ENCODE measurements at places on chromosomes 5 and 9.
A peak's percentile ranks its signal among the peaks of the same experiment; 100 is the strongest.

DNA sequence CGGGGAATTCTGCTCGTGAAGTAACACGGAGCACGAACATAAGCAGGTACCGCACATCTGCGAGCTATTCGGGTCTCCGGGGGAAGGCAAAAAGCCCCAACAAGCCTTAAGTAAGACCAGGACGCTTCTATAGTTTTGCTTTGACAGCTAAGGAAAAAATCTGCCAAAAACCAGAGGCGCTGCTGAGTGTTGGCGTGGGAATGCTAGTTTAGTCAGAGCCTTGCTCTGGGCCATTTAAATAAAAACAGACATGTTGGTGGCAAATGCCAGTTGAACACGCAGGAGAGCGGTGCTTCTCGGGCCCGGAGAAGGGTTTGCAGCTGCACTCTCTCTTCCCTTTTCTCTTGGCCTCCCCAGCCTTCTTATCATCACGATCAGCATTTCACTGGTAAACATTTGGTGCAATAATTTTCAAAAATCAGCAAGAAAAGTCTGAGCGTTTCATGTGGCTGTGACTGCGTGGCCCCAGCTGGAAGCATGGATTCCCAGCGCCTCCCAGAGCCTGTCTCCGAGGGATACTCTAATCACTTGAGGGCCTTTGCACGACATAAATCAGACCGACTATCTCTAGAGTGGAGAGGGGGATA is 6.4 kb upstream of the NOTCH1 start:
- DNase-seq: peak; percentile 39

DNA sequence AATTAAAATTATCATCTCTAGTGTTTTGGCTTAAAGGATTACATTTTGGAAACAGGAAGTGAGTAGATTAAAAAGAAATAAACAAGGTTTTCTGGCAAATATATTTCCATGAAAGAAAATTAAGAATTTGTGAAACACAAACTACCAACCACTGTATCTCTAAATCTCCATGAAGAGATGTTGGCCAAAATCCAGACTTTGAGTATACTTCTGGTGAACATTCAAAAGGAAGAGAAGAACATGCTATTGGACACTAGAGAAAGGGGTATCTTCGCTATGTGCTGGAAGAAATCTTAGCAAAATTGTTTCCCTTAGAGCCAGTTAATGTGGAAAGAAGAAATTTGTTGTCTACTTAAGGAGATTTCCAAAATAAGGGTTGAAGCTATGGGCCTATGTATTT is 710.4 kb upstream of the CTNND2 start:
- no peak for DNase-seq

GRCh38 chr5:135391869-135392255 is 7.2 kb downstream of the MACROH2A1 start:
- no peak for DNase-seq

GRCh38 chr5:10591966-10592365 is 28.1 kb downstream of the ANKRD33B start:
- DNase-seq: no peak

DNA sequence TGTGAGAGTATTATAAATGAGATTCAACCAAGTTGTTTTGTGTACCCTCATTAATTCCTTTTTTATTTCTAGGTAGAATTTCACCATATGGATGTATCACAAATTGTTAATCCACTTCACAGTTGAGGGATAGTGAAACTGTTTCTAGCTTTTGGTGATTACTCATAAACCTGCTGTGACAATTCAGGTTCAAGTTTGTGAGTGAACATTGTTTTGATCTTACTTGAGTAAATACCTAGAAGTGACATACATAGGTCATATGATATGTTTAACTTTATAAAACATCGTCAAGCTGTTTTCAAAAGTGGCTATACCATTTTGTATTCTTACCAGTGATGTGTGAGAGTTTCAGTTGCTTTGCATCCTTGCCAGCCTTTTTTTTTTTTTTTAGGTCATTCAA is 112.9 kb downstream of the CAMK4 start:
- DNase-seq: no peak

DNA sequence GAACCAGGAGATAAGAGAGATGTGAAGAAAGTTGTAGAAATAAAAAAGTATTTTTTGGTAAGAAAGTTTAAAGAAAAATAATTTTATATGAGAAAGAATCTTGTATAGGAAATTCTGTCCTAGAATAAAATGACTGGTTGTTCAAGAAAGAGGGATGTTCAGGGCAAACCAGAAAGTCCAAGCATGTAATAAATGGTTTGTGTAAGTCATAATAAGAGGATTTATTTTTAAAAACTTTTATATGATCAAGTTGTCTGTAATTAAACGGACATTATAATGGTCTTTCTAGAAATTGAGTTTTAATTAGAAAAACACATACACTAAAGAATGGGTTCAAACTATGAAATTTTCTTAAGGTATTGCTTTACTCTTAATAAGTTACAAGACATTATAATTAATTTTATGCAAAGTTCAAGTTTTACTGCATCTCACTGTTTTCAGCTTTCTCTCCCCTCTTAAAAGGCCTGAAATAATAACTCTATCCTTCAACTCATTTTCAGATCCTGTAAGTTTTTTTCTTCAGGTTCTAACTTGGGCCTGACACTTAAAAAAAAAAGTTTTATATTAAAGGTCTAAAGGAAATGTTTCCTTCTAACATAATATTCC is 56.1 kb upstream of the ZNF300 start:
- DNase-seq: no peak

DNA sequence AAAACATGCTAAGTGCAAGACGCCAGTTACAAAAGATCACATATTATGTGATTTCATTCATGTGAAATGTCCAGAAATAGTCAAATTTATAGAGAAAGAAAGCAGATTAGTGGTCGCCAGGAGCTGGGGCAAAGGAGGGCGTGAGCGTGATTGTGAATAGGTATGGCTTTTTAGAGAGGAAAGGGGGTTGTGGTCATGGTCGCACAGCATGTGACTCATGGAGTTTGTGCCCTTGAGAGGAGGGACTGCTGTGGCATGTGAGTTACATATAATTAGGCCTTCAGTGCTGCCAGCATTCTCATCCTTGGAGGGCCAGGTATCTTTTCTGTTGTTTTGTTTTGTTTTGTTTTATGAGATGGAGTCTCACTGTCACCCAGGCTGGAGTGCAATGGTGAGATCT is 21.2 kb upstream of the MARCHF6 start:
- no peak for DNase-seq

GRCh38 chr5:16759147-16759773 is 142.5 kb upstream of the RETREG1 start:
- DNase-seq: peak; percentile 20

- no peak for DNase-seq
Observed at GRCh38 chr5:63131626-63132285, 553.1 kb downstream of the LRRC70 start.

DNA sequence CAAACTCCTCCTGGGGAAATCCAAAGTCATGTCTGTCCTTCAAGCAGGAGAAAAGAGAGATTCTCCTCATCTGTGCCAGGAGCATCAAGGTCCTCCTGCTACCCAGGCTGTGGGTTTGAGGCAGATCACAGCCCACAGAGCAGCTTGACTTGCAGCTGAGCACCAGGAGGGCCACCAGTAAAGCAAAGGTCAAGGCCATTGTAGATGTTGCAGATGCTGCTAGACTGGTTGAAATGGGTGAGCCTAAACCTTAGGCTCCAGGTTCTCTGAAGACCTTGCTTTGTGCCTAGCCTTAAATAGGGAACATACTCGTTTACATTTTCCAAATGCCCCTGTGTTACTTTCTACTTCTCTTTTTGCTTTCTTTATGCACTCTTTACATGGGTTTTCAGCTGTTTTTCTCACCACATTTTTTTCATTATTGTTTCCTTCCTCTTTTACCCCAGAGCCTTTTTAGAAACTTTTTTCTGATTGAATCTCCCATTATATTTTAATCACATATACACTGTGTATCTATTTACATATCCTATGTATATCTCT is at the start of gene IFNA2:
Gene IFNA2, minus strand, starts transcription at position 268 of the 540 bp plus-strand sequence. Its CDS starts 69 bp downstream, at position 199.
- DNase-seq: no peak

- no peak for DNase-seq
Observed at GRCh38 chr9:99046542-99047071, 58.3 kb upstream of the TGFBR1 start.

DNA sequence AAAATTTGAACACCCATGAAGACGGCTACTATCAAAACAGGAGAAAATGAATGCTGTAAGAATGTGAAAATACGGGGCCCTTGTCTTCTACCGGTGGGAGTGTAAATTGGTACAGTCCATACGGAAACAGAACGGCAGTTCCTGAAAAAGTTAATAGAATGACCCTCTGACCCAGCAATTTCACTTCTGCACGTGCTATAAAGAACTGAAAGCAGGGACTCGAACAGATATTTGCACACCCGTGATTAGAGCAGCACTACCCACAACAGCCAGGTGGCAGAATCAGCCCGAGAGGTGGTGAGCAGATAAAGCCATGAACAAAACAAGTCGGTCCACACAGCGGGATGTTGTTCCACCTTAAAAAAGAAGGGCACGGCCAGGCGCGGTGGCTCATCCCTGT is 22.6 kb upstream of the SLC12A7 start:
- DNase-seq: no peak

DNA sequence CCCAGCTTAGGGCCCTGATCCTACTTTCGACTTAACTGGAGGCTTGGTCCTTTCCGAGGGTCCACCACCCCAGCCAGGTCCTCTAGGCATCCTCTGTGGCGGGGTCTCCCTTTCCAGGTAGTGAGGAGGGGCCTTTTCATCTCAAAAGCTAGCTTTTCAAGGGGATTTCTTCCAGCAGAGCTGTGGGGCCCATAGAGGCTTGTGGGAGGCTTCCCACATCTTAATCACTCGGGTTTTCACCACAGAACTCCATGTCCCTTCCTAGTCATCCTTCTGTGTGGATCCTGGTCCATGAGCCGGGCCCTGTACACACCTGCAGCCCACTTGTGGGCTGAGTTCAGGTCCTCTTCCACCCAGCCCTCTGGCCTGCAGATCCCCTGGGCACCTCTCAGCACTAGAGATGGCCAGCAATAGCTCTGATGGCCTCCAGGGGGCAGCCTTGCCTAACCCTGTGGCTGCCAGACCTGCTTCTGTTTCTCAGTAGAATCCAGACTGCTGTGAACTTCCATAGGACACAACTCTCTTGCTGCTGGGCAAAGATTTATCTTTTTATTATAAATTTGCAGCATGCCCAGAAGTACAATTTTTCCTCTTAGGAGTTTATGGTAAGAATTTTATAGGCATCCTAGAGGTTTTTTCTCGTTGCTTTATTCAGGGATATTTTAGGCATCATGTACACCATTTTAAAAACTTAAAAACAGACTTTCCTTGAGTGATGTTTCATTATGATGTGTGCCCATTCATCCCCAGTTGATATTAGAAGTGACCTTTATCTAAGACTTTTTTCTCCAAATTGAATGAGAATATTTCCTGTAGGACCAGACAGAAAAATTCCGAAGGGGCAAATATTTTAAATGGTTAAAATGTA is 208.9 kb downstream of the TRIO start:
- DNase-seq: peak; percentile 69

DNA sequence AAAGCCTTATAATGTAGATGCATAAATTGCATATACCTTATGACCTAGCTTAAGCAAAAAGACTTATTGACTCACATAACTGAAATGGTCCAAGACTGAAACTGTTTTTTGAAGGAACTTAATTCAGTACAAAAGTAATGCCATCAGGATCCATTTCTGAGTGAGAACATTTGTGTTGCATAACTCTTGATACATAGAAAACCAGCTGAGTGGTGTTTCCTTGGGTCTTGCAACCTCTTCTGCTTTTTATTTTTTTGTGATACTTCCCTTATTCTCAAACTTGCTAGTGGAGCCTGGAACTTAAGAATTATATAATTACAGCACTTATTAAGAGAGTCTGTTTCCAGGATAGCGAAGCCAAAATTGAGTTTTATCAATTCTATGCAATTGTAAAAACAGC is 272.0 kb downstream of the MAN2A1 start:
- no peak for DNase-seq

GRCh38 chr5:146762830-146763229 is 115.7 kb downstream of the PPP2R2B start:
- no peak for DNase-seq

- DNase-seq: no peak
Observed at GRCh38 chr9:88660611-88661010, 125.6 kb downstream of the NXNL2 start.

DNA sequence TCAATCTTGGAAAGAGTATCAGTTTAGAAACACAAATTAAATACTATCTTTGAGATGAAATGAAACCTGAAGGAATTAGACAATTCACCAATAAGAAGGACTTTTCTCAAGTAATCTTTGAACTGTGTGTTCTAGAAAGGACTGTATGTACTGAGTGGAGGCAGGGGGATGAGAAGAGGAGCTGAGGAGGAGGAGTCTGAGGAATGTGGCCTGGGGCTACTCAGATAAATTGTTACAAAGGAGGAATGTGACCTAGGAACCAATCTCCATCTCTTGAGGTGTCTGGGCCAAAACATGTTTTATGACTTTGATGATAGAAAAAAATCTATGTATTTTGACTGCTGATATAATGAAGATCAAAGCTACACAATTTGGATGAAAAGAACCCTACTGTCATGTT is 124.3 kb upstream of the ANKRD55 start:
- no peak for DNase-seq
